ENCODE measurements at places on chromosomes 16 and 17.

DNA sequence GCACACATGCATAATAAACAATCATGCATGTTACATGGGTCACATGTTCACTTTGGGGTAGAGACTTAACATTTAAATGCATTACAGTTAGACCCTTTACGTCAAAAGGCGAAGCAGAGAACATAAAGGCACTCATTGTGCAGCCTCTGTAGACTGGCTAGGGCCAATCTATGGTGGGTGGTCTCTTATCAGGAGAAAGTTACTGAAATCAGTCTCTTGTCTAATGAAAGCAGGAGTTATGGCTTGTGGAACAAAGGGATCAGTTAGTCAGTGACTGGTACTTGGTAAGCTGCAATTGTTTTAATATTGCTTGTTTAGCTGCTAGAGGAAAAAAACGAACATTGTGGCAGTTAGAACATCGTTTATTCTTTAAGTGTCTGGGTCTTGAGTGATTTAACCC lies 1.4 kb upstream of the CNEP1R1 start:
- DNase-seq = no peak

GRCh38 chr17:78868391-78868790 lies 27.8 kb upstream of the USP36 start:
- no peak for DNase-seq

GRCh38 chr17:7789131-7789530 lies 44.9 kb upstream of the KDM6B start:
- no peak for DNase-seq

DNA sequence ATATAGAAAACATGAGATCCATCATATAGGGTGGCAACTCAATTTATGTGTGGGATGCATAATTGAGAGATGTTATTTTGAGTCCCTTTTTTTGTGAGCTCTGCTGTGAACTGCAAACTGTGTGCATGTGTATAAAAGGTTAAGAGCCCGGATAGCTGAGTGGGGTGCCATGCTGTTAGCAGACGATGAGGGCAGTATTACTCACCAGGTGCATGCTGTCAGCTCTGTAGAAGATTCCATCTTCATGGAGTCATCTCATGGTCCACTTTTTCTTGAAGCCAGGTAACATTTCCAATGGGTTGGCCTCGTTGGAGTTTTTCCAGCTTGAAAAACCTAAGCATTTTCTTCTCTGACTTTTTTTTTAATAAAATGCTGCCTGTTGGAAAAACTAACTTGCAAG lies 43.0 kb upstream of the RHBDL3 start:
- DNase-seq = no peak

DNA sequence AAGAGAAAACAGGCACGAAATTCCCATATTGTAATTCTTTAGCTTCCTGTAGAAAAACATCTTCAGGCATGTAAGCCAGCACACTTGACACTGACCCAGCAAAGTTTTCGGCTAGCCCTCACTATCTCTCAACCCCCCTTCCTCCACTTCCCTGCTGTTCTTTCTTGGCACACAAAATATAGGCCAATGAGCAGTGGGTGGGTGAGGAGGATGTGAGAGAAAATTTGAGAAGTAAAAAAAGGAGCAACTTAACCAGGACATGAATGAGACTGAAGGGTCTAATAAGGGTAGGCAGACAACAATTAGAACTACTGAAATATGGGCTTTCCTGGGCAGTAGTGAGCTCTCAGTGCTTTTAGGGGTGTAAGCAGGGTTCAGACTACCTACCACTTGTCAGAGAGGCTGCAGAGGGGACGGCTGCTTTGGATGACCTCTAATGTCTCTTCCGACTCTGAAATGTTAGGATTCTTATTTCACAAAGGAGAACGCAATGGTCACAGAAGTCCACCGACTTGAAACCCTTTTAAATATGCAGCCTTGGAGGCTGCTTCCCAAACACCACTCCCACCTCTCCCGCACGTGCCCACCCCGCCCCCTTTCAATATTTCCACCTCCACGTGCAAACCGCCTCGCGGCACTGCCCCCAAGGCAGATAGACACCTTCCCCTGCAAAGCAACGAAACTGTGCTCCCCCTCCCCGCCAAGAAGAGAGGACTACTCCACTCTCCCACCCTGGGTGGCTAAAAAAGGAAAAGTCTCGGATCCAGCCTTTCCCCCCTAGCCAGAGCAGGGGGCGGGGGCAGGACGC lies 889 bp downstream of the MBTD1 start:
- peak; percentile 15 for DNase-seq

DNA sequence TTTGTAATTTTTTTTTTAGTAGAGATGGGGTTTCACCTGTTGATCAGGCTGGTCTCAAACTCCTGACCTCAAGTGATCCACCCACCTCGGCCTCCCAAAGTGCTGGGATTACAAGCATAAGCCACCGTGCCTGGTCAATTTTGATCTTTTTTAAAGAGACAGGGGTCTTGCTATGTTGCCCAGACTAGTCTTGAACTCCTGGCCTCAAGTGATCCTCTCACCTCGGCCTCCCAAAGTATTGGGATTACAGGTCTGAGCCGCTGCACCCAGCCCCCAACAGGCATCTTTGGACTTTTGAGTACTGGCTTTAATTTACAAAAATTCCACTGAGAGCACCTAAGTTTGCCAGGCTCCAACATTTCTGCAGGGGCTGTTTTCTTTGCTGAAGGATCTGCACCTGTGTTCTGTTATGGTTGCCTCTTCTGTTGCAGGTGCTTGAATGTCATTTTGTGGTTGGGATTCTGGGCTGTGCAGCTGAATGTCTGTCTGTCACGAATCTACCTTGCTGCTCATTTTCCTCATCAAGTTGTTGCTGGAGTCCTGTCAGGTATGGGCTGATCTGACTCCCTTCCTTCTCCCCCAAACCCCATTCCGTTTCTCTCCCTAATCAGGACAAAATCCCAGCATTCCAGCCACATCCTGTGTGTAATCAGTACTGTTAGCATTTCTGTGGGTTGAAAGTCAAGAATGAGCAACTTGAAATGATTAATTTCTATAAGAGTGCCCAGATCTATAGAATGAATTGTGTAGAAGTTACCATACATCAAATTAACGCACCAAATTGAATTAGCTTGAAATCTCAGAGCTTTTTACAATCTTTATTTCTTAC lies 8.5 kb downstream of the G6PC1 start:
- DNase-seq = no peak

GRCh38 chr16:67372664-67373063 lies 20.6 kb downstream of the TPPP3 start:
- DNase-seq = no peak

DNA sequence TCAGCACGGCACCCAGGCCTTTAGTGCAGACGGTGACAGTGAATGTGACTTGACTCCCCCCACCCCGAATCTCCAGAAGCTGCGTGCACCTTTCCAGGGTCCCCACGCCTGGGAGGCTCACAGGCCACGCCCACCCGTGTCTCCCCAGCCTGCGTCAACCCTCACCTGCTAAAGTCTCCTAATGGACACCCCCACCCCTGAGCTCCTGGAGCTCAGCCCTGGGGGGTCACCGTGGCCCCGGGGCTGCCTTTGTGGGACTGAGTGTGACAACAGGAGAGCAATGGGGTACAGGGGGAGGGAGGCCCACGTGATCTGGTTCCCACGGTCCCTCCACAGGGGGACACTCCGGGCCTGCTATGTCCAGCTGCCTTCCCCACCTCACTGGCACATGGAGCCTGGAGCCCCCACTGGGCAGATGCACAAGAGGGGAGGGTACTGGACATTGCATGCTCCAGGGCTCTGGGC lies 7.4 kb upstream of the FASN start:
- DNase-seq = no peak

- no peak for DNase-seq
Observed at GRCh38 chr16:24728891-24729242, 584 bp upstream of the TNRC6A start.

- no peak for DNase-seq
Observed at GRCh38 chr17:8064561-8065019, 22.9 kb downstream of the ALOX12B start.

DNA sequence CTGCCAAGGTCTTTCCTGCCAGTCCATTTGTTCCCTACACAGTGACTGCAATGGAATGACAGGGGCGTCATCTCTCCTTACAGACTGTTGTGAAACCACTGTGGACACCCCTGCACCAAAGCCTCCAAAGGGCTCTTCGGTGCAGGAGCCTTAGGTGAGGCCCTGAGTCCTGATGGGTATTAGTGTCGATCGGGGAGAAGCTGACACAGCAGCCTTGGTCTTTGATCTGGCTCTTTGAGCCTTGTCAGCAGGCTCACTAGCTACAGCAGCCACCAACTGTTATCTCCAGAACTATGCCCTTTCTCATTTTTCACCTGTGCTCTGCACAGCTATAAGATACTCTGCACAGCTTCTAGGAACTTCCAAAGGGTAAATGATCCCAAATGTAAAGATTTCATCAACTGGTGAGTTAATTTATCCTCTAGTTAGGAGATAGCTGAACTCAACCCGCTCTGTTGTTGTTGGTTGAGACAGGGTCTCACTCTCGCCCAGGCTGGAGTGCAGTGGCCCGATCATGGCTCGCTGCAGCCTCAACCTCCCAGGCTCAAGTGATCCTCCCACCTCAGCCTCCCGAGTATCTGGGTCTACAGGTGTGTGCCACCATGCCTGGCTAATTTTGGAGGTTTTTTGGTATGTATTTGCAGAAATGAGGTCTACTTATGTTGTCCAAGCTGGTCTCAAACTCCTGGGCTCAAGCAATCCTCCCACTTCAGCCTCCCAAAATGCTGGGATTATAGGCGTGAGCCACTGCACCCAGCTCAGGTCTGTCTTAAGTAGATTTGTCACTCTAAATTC lies 19.7 kb downstream of the G6PC1 start:
- no peak for DNase-seq

DNA sequence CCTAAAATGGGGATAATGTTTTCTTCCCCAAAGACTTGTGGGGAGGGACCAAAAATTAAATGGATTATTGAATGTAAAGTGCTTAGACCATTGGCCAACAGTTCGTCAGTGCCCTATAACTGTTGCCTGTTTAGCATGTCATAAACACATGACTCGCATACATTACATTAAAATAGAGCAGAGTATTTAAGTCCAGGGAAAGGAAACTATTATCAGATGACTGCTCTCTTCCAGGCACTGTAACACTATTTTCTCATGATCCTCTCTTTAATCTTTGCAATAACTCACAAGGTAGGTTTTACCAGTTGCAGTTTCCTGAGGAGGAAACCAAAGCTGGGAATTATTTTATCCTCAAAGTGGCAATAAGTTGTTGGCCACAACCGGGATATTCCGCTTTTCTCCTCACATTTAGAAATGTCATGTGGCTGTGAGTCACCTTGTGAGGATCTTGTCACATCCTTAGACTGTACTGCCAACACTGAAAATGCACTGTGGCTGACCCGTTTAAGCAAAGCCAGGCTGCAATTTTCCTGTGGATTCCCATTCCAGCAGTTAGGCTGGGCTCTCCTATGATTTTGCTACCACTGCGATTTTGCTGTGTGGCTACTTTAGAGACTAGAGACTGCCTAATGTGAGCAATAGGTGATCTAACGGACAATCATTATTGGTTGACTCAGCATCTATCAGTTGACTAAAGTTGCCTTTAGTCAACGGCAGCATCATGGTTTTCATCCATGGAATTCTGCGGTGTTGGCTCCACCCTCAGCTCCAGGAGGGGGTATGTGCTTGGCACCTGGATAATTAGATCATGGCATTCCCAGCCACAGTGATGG lies 58.3 kb upstream of the DHX40 start:
- DNase-seq = no peak
